ENCODE measurements at places on chromosomes 5 and 9.
A peak's percentile ranks its signal among the peaks of the same experiment; 100 is the strongest.

DNA sequence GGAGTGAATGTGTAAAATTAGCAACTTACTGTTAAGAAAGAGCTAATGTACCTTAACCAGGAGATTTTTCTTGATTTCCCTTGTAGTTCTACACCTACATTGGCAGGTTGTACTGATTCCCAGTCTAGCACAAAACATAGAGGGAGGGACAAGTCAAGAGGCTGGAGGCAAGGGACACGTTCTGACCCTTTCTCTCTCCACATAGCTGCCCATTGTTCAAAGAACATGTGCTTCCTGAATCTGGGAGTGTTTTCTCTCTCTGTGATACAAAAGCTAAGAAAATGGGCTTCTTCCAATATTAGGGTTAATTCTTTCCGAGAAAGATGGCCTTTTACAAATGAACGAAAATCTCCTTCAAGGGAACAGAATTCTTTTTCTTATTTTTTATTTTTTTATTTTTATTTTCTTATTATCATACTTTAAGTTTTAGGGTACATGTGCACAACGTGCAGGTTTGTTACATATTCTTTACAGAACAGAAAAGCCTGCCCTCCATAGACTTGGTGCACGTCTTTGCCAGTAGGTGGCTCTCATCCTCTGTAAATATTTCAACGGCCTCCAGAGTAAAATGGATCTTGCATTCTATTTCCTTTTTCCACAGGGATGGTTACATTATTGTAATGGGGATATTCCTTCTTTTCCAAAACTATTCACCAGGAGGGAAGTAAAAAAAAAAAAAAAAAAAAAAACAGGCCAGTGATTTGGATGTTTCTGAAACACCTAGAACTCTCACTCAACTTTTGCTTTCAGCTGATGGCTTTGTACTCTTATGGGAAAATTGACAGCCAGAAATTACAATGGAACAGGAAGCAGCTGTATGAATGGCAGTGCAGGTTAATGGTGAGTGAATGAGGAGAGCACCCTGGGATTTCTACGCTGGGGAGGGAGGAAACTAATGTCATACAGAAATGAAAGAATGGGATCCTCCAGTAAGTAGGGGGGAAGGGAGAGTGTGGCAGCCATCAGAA is 13.1 kb upstream of the IFNA5 start:
- peak; percentile 45 for DNase-seq

DNA sequence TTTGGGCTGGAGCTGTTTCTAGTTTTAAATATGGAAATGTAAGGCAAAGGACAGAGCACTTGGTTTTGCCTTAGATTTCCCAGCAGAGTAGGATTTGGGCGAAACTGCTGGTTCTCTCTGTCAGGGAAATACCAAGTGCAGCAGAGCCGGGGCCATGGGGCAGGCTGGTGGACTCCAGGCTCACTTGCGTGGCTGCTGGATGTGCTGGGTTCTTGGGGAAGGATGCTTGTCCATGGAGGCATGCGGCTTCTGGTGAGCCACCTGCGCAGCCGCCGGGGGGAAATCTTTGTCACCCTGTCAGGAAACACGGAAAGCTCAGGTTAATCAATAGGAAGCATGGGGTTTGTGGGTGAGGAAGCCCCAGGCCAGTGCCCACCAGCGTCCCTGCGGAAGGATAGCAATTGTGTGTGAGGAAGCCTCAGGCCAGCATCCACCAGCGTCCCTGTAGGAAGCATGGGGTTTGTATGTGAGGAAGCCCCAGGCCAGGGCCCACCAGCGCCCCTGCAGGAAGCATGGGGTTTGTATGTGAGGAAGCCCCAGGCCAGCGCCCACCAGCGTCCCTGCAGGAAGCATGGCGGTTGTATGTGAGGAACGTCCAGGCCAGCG is 80.1 kb downstream of the DAP start:
- DNase-seq = no peak

GRCh38 chr9:123305879-123306278 is 37.5 kb upstream of the STRBP start:
- DNase-seq = no peak

GRCh38 chr5:32814620-32815019 is 103.5 kb downstream of the NPR3 start:
- DNase-seq = no peak

DNA sequence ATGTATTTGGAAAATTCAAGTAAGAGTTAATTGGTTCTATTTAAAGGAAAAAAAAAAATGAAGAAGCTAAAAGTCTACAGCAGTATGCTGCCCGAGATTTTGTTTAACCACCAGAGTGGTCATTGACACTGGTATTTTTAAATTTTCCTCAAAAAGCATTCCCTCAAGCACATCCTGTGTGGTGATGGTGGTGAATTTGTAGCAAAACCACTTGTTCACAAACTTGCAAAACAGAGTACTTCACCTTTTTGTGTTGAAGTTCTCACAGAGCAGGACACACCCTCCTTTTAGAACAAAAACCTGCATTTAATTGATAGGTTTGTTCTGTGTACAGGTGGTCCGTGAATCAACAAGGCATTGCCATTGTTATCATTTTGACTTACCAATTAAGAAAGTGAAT is 374.2 kb downstream of the EFNA5 start:
- DNase-seq = no peak

DNA sequence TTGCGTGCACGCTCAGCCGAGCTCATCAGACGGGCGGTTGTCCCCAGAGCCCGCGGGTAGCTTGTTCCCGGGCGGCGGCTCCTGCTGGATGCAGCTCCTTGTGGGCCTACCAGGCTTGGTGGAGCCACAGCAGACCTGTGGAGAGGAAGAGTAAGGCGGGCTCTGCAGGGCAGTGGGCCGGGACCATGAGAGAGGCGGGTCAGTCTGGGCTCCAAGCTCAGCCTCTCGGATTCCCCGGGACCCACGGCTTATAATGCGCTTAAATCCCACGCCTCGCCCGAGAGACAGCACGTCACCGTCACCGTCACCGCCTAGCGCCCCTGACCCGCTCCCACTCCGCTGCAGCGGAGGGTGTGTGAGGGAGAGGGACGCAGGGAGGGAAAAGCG is 1.9 kb upstream of the ANKRD18A start:
- peak; percentile 49 for DNase-seq

DNA sequence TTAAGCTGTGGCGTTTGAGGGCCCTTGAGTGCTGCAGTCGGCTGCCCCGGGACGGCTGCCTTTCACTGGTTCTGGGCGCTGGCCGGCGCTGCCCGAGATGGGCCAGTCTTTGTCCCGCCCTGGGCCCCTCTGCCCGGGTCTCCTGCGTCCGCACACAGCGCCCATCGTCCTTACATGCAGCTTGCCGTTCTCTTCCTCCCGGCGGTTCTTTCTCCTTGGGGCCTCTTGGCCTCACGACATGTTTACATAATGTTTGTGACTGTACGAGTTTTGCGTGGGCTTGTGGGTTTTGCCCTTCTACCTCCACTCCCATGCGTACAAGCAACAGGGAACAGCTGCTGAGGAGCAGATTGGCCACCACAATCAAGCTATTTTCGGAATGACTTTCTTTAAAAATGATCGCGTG is 618 bp downstream of the TNPO1 start:
- DNase-seq = no peak

- no peak for DNase-seq
Observed at GRCh38 chr5:173774271-173774761, 113.8 kb upstream of the CPEB4 start.

DNA sequence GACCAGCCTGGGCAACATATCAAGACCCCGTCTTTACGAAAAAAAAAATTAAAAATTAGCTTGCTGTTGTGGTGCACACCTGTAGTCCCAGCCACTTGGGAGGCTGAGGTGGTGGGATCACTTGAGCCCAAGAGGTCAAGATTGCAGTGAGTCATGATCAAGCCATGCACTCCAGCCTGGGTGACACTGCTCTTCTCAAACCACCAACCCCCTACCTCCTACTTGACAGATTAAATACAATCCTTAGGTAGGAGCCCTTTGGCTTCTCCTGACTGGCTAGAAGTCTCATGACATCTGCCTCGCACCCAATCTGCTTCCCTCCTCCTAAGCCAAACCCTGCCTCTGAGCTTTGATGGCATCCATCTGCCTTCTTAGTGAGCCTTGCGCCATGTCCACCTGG is 11.6 kb upstream of the FBP1 start:
- no peak for DNase-seq

DNA sequence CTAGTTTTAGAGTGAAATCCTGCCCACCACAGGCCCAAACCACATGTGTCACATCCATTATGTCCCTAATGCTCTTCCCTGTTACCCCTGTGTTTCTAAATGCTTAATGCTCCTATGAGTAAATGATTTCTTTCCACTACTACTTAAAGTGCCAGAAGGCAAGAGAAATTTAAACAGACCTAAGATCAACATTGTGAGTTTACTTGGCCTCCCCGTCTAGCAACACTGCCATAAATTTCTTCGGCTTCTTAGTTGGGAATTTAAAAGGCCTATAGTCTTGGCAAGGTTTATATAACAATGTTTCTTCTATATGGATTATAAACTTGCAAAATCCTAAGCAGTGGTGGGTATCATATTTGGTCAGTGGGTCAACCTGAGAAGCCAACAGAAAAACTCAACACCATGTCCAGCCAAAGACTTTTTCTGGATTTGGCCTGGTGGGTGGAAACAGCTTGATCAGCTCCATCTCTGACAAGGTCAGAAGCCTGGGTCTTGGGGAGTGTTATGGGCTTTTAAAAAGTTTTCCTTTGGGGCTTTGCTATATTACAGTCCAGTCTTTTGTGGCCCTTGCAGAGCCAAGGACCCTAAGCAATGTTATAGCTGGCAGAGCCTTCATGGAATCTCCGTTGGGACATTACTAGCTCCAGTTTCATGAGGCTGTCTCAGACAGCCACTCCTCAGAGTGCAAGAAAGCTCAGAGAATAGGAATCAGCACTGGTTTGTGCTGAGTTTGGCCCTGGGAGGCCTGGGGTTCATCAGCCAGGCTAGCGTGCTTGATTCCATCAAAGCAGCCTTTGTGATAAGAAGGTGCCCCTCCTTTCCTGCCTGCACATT is 119.8 kb downstream of the PRDM6 start:
- DNase-seq = no peak

DNA sequence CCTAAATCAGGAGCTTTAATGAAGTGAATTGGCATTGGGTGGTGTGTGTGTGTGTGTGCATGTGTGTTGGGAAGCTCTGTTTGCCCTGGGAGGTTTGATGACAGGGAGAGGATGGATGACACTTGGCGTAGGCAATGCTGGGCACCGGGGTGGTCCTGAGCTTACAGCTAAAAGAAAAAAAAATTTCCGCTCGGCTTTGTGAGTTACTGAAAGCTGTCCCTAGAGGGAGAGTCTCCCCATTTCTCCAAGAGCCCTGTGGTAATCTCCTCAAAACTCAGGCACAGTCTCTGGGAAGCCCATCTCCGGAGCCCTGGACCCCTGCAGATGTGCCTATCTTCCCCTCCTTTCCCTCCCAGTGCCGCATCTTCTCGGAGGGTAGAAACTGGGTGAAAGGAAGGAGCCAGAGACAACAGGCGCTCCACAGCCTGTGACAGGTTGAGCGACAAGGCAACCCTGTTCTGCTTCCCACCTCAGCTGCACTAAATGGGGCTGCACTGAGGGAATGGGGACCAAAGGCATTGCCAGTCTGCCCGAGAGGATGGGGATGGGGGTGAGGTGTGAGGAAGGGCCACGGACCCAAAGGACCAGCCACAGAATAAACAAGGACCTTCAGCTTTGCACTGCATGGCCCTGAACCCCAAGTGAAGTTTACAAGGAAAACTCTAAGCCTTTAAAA is 35.8 kb upstream of the TIFAB start:
- no peak for DNase-seq

DNA sequence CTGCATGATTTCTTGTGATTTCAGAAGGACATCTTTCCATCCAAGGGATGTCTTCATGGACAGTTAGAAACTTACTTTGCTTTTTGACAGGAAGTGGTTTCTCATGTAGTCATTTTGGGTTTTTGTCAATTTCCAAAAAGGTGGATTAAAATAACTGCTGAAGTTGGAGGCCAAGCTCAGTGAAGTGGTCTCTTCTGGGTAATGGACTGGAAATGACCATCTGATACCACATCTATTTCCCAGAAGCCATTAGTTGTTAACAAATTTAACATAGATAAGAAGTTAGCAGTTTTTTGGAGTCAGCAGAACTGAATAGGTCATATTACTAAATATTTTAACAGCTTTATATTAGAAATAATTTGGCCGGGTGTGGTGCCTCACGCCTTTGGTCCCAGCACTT is 86.2 kb upstream of the MYO10 start:
- DNase-seq = no peak

GRCh38 chr5:139075066-139076050 is 122.8 kb downstream of the SIL1 start:
- no peak for DNase-seq

DNA sequence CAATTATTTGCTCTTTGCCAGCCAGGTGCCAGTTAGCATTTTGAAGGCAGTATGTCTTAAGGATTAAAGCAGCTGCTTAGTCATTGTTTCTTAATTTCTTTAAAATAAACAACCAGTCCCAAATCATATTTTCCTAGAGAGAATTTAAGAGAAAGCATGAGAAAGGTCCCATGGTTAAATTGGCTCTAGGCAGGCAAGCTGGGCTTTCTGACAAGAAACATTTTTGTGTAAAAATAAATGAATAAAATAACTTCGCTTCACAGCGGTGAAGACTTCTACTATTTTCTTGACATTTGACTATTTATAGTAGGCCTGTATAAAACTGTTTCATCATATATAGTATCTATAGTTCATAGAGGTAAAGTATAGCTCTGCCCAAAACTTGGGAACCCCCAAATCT is 617.7 kb upstream of the C9orf72 start:
- no peak for DNase-seq

- DNase-seq = no peak
Observed at GRCh38 chr9:116174347-116174746, 20.8 kb downstream of the PAPPA start.

DNA sequence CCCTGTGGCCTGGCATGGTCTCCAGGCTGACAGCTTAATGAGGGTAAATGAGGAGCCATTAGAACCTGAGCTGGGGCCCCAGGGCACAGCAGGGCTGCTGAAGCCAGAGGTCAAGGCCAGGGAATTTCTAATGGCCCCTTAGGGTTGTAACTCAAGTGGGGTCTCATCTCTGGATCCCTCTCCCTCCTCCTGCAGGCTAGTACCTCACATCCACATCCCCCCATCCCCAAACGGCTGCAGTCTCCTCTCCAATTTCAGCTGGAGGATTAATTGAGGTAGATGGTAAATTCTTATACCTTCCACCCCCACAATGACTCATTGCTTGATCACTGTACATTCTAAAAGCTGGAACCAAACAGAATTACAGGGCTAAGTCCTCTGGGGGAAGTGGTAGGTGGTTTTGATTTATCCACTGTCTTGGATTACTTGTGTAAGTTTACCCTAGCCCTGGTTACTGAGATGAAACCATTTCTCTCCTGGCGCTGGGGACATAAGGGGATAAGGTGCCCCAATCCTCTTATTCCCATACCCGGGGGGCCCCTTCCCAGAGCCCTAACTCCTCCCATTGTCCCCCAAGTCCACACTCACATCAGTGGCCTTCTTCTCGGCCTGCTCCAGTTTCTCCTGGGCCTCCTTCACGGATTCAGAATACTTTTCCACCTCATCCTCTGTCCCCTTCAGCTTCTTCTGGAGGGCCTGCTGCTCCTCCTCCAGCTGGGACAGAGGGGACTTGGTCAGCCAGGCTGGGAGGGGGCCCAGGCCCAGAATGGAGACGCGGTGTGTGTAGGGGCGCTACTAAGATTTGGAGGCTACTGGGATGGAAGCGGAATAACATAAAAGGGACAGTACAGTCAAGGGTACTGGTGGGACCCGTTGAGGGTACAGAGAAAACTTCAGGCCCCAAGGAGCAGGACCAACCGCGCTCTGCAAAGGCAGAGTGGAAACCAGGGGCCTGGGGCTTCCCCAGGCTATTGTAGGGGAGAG is 875 bp downstream of the TPM2 start:
- no peak for DNase-seq

GRCh38 chr9:121902461-121903135 is 190.5 kb downstream of the TTLL11 start:
- no peak for DNase-seq
